ENCODE measurements at places on chromosomes 12 and 14.

DNA sequence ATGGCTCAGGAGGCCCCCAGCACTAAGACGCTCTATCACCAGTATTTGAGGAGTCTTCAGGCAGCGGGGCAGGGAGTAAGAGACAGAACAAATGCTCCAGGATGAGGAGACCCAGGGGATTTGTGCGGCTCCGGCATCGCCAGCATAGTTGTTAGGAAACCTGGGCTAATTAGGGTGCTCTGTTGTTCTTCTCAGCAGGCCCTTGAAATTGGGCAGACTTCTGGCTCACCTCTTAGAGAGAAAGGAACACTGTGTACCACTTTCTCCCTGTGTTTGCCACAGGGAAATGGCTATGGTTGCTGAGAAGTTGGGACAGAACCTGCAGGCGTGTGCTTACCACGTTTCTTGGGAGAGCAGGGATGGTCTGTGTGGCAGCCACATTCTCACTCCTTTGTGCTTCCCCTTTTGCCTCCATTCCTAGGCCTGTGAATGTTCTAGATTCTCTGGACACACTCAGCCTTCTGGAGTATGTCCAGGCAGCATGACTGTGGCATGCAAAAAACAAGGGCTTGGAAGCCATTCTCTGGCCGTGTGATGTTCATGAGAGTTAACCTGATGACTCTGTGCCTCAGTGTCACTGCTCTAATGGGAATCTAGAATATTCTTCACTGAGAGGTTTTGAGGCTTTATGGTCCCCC is 109.0 kb downstream of the CHST11 start:
- no peak for DNase-seq

DNA sequence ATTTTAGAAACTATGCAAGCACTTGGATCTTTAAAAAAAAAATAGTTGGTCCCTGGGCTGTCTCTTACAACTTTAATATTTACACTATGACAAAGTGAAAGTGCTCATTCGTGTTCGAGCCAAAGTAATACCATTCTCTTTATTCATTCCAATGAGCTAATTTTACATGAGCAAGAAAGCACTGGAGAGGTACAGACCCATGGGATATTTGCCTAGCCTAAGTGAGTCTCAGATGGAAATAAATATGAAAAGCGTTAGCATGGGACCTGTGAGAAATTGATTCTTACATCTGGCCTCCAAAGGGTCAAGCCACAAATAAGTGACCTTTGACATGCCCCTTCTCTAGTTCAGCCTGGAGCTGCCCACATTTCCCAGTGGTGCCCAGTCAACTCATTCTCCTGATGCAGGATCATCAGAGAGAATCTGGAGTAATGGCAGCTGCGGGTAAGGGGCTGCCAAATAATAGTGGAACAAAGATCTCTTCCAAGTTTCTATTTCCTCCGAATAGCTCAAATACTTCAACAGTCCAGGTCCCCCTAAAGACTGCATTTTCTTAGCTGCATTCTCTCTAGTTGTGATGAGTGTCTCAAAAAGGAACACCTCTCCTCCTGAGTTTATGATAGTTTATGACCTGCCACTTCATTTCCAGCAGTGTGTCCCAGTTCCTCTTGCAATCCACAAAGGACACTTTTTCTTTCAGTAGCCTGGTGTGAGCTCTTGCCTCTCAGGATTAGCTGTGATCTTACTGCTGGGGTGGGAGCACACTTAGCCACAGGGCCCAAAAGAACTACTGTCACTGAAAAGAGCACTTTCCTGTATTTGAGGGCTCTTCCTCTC is 208.2 kb downstream of the DAD1 start:
- no peak for DNase-seq

DNA sequence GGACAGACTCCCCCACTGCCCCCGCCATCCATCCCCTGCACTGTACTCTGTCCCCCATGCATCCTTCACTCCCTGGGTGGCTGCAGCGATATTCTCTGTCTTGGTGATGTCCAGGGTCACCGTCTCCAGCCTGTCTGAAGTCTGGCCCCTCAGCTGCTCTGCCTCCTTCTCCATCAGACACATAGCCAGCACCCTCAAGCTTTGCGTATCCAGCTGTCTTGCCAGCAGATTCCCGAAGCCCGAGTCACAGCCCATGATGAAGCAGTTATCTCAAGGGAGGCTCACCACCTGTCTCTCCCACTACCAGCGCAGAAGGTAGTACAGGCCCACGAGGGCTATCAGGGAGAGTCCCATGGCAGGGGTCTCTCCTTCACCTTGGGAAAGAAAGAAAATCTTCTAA is 77.8 kb downstream of the HSD17B6 start:
- DNase-seq, result no peak

- no peak for DNase-seq
These were observed 441.5 kb downstream of the PDZRN4 start for GRCh38 chr12:41629611-41630010.

- DNase-seq, result no peak
These were observed 20.2 kb downstream of the UBE3B start for GRCh38 chr12:109497675-109498074.

- peak; percentile 47 for DNase-seq
These were observed 1.4 kb downstream of the NFKBIA start for GRCh38 chr14:35403114-35403602.

DNA sequence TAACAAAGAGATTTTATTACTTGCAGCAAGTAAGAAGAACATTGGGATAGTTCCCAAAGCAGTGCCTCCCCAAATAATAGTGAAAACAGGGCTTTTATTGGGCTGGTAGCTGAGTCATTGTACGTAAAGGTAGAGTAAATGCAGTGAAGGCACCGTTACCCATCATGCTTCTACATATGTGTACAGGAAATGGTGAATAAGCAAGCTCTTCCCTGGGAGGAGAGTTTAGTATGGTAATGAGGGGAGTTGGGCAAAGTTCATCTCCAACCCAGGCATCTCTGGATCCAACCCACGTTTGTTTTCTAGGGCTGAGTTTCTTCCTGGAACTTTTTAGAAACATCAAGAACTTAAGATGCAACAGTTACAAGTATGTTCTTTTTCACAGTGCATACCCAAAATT is 56.2 kb downstream of the KCNK13 start:
- no peak for DNase-seq

DNA sequence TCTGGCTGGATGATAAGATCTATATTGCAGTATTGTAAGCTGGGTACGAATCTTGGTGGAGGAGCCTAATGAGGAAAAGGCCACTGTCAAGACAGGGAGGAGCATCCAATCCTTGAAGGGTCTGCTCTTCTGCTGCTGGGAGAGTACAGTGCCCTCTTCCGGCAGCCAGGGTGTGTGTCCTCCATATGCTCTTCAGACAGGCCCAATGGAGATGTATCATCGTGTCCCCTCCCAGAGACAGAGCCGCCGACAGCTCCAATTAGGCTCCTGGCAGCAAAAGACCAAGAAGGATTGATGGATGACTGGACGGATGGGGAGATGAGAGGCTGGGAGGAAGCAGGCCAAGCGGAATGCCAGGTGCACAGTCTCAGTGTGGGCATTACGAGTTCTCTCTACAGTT is 51.6 kb upstream of the PIWIL1 start:
- no peak for DNase-seq

GRCh38 chr12:53336181-53336681 is at the start of gene SP7:
TSS of gene SP7 (minus strand) at chr12:53336354. CDS start at chr12:53335646, 708 bp downstream.
- DNase-seq, result peak; percentile 13

- no peak for DNase-seq
These were observed 84.0 kb downstream of the PELI2 start for GRCh38 chr14:56202256-56202655.

DNA sequence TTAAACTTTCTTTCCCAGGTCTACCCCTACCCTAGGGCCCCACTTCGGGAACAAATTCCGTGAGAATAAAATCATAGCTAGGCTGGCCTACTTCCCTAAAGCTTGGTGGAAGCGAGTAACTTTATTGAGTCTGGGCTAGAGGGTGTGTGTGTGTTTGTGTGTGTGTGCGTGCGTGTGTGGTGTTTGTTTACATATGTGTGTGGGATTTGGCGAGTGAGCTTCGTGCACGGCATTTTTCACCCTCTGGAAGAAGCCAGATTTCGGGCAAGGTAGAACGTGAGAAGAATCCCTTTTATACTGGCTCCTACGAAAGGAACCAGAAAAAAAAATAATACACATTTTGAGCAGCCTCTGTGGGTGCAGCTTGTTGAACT is 7.5 kb upstream of the LHX5 start:
- DNase-seq, result no peak

- DNase-seq, result no peak
These were observed 1.6 kb upstream of the FMNL3 start for GRCh38 chr12:49708851-49709250.

- no peak for DNase-seq
These were observed 158.5 kb upstream of the RTL1 start for GRCh38 chr14:101062065-101062450.

DNA sequence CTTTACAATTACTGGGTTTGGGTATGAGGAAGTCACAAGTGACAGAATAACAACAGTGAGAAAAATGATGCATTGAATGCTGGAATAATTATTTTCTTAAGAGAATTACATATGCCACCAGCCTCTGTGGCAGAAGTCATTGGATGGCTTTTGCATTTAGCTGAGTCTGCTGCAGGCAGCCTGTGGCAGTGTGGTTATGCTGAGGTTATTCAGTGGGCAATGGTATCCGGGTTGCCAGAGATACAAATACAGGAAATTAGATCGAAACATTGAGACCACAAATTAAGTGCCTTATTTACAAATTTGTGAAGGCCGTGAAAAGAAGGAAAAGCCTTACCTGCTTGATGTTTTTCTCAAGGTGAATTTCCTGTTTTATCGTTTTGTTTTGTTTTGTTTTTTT is 1050.0 kb downstream of the GALC start:
- no peak for DNase-seq

DNA sequence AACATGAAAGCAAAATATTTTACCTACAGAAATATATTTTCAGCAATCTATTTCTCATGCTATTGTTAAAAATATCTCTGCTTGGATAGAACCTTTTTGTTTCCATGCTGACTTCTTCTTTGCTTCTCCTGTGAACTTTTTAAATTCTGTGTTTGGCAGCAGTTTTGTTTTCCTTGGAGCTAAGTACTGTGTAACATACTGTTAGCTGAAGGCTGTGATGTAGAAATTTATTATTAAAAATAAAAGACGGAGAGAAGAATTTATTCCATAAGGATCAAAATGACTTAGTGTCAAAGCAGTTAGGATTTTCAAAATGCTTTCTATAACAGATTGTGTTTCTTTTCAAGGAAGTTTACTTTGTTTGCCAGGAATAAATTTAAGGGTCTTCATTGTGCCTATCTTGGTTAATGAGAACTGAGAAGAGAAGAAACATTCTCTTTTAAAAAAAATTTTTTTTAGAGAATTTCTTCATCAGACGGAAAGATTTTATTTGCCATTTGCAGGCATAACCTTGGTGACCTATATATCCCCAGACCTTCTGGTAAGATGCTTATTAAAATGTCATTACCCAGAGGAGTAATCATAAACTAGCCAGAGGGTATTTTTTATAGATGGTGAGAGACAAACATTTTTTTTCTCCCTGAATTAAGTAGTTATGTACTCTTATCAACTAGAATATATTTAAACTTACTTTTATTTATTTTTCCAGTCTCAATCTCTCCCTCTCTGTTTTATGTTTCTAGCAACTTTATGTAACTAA is 147.1 kb upstream of the SLCO1C1 start:
- DNase-seq, result no peak

GRCh38 chr12:53059434-53060063 is 9.7 kb downstream of the TNS2 start:
- no peak for DNase-seq

- DNase-seq, result no peak
These were observed 155.1 kb upstream of the PRICKLE1 start for GRCh38 chr12:42744539-42745182.

DNA sequence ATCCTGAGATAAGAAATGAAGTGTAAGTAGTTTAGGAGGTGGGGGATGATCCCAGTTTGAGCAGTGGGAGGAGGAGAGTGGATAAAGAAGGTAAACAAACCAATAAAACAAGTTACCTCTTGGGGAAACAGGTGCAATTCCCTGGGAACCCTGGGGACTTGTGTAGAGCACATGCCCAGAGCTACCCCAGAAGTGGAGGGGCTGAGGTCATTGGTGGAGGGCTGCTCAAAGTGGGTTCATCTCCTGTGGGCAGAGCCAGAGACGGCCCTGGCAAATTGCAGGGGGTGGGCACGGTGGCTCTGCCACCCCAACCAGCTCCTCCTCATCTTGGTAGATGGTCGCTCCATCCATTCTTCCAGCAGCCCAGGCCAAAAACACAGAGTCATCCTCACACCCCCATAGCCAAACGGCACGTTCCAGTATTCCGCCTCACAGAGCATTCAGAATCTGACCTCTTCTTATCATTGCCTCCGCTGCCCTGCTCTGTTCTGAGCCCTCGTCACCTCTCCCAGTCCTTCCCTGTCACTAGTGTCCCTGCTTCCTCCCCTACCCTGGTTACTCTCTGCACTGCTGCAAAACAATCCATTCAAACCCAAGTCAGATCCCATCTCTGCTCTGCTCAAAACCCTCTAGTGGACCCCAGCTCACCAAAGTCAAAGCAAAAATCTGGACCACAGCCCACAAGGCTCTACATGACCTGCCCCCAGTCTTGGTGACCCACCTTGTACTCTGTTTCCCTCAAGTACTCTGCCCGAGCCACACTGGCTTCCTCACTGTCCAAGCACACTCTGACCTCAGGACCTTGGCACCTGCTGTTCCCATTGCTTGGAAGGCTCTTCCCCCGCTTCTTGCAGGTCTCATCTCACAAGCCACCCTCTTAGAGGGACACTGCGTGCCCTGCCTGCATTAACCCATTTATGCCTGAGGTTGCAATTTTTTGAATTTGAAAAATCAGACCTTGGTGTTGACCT is 5.5 kb downstream of the CYP46A1 start:
- no peak for DNase-seq

GRCh38 chr12:65765436-65765813 is 58.9 kb upstream of the HMGA2 start:
- DNase-seq, result no peak

- no peak for DNase-seq
These were observed 64.8 kb upstream of the PSMC1 start for GRCh38 chr14:90191585-90191984.

DNA sequence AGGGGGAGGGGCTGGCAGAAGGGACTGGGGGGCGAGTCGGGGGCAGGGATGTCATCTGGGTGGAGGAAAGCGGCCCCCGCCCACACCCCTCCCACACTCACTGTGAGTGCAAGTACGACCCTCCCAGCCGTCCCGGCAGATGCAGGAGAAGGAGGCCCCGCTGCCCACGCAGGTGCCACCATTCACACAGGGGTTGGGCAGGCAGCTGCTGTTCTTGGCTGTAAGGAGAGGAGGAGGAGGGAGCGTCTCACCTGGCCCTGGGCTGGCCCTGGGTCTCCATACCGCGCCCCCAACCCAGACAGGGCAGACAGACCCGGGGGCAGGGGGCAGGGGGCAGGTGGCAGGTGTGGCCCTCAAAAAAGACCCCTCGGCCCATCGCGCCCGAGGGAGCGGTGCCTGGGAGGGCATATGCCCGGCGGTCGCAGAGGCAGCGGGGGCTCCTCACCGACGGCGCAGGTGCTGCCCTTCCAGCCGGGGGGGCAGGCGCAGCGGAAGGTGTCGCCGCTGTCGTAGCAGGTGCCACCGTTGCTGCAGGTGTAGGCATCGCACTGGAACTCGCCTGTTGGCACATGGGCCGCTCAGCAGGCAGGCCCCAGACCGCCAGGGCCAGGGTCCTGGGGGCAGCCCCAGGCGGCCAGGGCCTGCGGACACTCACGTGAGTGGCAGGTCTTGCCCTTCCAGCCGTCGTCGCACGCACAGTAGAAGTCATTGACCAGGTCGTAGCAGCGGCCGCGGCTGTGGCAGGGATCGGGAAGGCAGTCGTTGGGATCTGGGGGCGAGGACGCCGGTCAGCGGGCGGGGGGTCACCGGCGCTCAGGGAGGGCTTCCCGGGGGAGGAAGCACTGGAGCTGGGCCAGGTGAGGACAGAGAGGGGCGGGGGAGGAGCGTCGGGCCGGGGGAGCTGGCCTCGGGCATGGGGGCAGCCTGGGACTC is 20.6 kb downstream of the JAG2 start:
- DNase-seq, result no peak

GRCh38 chr14:22900081-22900799 is 17.2 kb downstream of the REM2 start:
- peak; percentile 65 for DNase-seq
